Activated T-helper 2 cell treated with anti-CD3 and anti-CD28 coated beads, Interferon-gamma antibody, Interleukin-2, Interleukin-4, amounts not matched to agents 10 μg/mL and 5 μg/mL and 100 μg/mL, durations not matched to agents 14 hours and 24 hours and 36 hours (primary cell): ENCODE measurements at places on chromosomes 3 and 15.

DNA sequence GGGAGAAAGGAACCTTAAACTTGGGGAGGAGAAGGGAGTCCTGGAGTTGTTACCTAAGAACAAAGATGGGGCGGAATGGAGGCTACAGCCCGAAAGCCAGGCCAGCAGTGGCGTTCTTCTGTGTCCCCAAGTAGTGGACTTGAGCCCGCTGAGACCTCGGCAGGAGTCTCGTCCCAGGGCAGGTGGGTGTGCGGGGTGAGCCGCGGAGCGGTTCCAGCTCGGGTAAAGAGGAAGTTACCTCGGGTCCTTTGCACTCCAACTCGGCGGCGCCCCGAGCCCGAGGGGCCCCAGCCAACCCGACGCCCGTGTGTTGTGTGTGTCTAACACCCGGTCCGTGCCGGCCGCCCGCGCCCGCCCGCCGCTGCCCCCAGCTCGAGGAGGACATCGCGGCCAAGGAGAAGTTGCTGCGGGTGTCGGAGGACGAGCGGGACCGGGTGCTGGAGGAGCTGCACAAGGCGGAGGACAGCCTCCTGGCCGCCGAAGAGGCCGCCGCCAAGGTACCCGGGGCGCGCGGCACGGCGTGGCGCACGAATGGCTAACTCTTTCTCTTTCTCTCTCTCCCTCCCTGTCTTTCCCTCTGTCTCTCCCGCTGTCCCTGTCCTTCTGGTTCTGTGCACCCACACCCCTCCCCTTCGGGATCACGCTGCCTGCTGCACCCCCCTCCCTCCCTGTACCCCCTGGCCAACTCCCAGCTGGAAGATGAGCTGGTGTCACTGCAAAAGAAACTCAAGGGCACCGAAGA, 959 bp downstream of the TPM1 start:
- DNase-seq: no peak

GRCh38 chr3:65443739-65444446, 594.8 kb downstream of the MAGI1 start:
- DNase-seq: no peak

GRCh38 chr15:89143503-89144162, 55.4 kb downstream of the ABHD2 start:
- DNase-seq: no peak

DNA sequence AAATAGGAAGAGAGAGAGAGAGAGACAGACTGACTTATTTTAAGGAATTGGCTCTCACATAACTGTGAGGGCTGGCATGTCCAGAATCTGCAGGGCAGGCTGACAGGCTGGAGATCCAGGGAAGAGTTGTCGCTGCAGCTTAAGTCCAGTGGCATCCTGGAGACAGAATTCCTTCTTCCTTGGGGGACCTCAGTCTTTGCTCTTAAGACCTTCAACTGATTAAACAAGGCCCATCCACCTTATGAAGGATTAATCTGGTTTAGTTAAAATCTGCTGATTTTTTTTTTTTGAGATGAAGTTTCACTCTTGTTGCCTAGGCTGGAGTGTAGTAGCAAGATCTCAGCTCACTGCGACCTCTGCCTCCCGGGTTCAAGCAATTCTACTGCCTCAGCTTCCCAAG, 128.0 kb upstream of the ALDH1A3 start:
- no peak for DNase-seq

DNA sequence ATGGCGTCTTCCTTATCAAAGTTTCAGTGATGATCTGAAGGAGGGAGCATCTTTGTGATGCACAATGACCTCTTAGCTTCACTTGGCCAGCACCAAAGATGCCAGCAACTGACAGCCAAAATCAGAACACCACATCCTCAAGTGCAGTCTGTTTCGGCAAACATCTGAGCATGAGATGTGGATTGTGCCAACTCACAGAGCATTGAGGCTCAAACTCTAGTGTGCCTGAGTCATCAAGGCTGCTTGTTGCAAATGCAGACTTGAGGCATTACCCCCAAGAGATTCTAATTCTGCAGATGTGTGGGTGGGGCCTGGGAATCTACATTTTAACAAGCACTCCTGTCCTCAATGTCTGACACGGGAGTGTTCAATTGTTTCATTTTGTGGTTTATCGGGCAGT, 35.8 kb downstream of the ABHD5 start:
- no peak for DNase-seq

DNA sequence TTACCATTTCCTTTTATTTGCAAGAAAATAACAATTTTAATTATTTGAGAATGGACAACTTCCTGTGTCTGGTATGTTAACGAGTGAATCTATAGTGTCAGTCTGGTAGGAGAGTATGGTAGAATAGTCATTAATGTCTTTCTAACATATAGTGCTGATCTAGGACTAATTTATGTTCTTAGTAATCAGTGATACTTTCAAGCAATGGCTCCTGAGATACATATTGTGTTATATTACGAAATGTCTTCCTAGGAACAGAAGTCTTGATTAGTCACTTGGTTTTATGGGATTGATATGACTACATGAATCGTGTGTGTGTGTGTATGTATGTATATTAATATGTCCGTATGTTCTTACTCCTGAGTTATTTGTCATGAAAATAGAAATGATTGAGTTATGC, 66.6 kb upstream of the PAQR5 start:
- DNase-seq: no peak

DNA sequence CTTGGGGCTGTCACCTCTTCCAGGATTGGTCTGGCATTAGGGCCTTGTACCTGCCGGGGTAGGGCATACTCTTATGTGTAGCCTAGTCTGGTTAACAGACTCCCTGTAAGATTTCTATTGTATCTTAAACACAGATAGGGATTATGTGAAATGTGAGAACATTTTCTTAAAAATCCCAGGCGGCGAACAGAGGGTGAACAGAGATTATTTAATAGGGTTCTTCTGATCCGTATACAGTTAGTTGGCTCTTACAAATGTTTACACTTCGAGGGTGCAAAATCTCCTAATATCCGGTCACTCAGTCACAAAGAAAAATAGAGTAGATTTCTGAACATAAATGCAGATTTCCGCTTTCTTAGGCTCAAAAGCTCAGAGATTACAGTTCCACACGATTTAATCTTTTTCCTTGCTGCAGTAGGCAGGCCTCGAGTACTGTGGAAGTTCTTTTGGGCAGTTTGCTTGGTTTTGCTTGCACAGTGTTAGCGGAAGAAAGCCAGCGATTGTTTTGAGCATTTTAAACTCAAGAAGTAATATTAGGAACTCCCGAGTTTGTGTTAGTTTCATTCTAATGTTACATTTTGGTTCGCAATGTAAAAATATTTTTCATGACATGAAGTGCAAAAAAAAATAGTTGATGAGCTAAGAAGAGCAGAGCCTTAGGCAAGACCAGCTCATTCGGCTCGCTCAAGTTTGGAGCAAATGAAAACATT, 993 bp downstream of the PLCL2 start:
- no peak for DNase-seq

GRCh38 chr3:24343084-24343783, 151.4 kb downstream of the THRB start:
- no peak for DNase-seq

- no peak for DNase-seq
These were observed 189.6 kb upstream of the MLF1 start for GRCh38 chr3:158381262-158381868.

DNA sequence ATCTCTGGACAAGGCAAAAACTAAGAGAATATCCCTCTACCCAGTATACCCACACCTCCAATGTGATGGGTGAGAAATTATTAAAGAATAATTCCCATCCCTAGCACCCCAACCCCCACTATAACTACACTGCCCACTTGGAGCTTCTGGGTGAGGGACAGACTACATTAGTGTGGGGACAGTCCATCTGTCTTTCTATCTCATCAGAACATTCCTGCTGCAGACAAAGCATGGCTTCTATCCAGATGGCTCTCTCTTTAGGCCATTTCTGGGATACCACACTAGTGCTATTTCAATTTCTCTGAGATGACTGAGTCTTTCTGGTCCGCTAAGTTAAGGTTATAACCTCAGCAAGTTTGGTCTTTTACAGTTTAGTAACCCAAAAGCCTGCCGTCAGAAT, 6.6 kb downstream of the CSNK1G1 start:
- DNase-seq: no peak

DNA sequence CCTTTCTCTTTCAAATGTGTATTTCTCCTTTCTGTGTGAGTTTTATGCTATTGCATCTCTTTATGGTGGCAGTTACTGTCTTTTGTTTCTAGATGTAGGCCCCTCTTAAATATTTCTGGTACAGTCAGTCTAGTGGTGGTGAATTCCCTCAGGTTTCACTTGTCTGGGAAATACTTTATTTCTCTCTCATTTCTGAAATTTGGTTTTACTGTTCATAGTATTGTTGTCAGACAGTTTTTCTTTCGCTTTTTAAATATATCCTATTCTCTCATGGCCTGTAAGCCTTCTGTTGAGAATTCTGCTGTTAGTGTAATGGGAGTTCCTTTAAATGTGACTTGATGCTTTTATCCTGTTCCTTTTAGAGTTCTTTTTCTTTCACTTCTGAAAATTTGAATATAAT, 874.0 kb downstream of the PLOD2 start:
- no peak for DNase-seq

DNA sequence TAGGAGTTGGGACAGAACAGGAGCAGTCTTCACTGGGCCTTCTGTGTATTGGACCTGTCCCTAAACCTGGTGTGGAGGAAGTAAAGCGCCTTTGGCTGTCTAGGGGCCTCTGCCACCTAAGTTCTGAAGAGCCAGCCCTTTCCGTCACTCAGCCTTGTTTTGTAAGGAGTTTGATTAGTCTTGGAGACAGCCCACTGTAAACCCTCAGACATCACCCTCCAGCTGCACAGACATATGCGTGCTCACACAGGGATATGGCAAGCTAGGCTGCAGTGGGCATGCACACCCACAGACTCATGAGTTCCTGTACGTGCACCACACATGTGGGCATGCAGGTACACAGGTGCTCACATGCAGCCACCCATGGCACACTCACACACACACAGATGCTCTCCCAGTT, 5.2 kb downstream of the PRKCD start:
- no peak for DNase-seq

DNA sequence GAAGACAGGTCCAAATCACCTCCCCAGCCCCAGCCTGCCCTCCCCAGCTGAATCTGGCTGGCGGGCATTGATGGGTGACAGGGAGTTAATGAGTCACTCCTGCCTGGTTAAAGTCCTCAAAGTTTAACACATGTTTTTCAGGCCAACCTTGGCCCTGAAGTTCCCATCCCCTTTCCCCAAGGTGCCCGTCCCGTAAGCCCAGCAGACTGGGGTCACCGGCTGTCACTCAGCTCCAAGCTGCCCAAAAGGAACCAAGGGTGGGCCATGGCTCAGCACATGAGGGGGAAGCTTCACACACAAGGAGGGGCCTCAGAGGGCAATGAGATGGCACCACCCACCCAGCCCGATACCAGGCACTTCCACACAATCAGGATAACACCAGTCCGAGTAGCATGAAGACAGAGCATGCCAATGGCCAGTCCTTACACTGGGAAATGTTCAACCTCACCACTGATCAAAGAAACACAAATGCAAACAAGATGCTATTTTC, 10.2 kb upstream of the KLF15 start:
- DNase-seq: no peak

GRCh38 chr15:69848551-69849231, 249.0 kb downstream of the TLE3 start:
- DNase-seq: no peak

- DNase-seq: no peak
These were observed 215.9 kb downstream of the GBE1 start for GRCh38 chr3:81545572-81545971.

DNA sequence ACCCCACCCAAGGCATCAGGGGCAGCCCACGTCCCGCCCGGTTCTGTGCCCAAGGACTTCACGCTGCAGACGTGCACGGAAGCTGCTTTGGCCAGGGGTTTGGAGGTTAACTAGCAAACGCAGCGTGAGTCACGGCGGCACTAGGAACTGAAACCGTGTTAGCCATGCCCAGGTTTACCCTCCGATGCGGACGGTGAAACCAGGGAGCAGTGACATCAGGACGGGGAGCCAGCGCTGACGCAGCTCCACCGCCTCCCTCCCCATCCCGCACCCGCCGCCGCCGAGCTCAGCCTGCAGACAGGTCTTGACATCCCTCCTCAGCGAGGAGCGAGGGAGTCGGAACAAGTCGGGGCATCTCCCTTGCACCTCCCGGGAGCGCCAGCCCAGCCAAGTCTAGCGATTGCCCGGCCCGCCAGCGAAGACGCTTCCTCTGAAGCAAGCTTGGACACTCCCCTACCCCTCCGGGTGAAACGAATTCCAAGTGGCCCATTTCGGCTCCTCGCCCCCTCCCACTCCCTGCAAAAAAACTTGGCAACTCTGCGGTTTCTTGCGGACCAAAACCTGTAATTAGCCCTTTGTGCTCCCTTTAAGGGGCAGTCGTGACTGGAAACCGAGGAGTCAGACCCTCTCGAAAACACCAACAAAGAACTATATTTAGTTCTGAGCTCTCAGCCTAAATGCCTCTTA, 1.4 kb upstream of the RAP2B start:
- peak; percentile 73 for DNase-seq

GRCh38 chr3:19221081-19221480, 72.8 kb downstream of the KCNH8 start:
- no peak for DNase-seq

DNA sequence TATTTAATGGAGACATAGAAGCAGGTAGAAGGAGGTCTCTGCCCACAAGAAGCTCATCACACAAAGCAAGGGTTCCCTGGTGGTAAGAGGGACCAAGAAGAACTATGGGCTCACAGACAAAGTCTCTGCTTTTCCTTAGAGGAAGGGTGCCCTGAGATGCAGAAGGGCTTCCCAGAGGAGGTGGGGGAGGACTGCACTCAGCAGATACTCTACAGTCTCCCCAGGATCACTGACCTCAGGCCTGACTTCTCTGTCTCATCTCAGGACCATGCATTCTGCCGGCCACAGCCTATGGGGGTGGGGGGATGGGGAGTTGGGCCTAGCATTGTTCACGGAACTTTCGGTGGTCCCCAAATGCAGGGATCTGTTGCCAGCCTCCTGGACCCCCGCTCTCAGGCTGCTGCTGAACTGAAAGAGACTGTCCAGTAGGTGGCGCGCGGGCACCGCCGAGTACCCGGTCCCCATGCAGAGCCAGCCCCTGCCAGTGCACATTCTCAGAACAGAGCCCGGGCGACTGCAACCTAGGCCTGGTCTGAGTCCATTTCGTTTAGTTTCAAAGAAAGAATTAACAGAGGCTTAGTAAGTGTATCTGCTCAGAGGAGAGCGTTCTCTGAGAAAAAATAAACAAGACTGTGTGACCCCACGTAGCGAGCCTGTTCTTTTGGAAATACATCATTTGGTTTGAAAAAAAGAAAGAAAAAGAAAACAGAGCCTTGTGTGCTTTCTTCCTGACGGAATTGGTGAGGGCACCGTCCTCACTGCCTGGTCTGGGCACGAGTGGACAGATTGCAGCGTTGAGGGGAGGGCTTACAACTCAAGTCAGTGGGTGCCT, 74.1 kb downstream of the LRTM1 start:
- peak; percentile 10 for DNase-seq

- no peak for DNase-seq
These were observed 62.5 kb downstream of the POLQ start for GRCh38 chr3:121483290-121483689.

- no peak for DNase-seq
These were observed 18.2 kb downstream of the LAMP3 start for GRCh38 chr3:183144363-183144762.
